Kidney capillary endothelial cell (primary cell): ENCODE measurements at places on chromosomes 4 and X.

DNA sequence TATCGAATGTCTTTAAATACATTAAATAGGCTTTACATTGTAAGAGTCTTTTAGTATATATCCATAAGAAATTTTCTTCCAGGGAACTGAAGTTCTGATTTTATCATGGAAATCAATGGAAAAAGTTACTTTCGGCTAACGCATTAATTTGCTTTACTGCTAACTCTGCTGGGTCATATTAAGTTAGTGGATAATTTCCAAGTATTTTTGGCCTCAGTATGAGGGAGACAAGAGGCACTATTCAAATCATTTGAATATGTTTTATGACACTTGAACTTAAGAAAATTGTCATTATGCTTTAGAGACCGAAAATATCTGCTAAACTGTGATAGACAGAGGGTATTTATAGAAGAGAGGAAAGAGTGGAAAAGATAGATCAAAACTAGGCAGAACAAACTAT is 237.5 kb downstream of the PCDH7 start:
- DNase-seq, result no peak

GRCh38 chr4:67396008-67396407 is 149.3 kb downstream of the CENPC start:
- DNase-seq, result no peak

GRCh38 chr4:156598138-156598681 is 373.4 kb downstream of the PDGFC start:
- DNase-seq, result peak; percentile 77

DNA sequence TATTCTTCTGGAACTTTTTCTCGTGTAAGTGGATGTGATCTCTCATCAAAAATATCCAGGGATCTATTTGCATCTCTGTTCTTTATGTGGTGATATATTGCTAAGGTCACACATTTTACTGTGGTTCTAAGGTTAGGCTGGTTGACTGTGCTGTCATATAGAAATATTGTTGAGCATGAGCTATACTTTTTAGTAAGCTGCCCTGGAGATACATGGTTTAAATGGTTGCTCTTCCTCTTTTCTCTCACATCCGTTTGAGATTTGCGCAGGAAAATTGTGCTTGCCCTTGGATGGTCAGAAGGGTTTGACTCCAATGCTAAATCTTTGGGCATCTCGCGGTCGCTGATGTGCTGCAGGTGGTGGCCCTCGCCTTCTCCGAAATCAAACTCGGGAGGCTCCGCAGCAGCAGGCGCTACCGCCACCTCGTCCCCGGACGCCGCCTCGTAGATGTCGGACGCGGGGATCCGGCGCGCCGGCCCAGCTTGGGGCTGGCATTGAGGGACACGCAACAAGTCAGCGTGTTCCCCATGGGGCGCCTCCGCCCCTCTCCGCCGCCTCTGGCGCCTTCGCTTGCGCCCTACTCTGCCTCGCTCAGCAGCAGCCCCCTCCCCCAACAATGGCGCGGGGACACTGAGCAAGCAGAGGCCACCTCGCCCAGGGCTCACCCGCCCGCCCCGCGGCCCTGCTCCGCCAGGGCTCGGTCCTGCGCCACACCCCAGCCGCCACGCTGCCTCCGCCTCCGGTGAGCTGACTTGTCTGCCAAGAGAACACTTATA is 154.5 kb downstream of the MSN start:
- no peak for DNase-seq

DNA sequence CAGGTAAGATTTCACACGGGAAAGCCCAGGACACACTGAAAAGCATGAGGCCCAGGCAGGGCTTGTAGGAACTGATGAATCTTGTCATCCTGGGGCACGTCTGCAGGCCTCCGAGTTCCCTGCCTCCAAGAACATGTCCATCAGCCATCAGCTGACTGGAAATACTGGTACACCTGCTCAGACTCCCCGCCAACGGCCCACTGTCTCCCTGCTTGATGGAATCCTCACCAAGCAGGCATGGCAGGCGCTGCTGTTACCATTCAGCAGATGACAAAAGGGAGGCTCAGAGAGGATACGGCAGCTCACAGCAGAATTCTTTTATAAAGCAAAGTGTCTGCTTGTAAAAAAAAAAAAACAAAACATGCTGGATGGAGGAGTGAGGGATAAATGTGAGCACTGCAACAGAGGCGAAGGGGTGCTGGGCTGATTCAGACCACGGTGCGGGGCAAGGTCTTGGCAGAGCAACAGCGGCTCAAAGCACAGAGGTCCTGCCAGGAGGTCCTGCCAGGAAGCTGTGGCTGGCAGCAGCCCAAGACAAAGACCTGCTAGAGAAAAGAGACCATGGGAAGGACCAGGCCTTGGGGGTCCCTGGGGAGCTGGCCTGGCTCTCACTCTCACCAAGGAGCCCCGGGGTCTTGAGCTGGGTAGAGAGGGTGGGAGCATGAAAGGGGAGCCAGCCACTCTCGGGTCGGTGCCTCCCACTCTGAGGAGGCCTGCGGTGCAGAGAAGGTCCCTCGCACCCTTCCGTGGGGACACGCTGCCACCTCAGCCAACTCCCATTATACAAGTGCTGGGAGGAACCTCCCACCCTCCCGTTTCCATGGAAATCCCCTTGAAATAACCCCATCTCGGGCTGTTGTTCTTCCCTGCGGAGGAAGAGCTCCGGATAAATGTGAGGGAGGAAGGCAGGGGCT is 25.6 kb downstream of the PPP2R2C start:
- no peak for DNase-seq

DNA sequence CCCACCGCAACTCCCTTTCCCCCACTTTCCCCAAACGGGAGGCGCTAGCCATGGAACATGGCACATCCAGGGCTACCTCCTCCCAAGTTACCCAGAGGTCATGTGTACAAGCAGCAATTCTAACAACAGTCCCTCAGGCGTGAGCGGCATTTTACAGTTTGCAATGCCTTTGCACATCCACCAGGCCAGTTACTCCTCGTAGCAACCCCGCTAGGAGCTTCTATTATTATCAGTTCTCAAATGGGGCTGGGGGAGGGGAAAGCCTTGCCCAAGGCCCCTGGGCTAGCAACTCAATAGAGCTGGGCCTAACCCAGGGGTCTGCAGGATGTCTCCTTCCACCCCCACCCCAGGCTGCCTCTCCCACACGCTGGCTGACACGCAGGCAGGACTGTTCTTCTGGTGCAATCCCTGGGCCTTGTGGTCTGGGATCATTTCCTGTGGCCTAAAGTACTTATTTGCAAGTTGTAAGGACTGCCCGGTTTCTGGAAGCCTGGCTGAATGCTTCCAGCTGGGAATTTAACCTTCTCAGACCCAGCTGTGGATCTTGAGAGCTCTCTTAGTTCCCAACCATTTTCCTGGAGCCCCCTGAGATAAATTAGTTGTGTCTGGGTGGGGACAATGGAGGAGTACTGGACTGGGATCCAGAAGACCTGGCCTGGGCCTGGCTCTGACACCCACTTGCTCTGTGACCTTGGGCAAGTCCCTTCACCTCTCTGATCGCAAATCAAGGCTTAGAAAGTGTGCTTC is 27.7 kb downstream of the PJA1 start:
- no peak for DNase-seq

DNA sequence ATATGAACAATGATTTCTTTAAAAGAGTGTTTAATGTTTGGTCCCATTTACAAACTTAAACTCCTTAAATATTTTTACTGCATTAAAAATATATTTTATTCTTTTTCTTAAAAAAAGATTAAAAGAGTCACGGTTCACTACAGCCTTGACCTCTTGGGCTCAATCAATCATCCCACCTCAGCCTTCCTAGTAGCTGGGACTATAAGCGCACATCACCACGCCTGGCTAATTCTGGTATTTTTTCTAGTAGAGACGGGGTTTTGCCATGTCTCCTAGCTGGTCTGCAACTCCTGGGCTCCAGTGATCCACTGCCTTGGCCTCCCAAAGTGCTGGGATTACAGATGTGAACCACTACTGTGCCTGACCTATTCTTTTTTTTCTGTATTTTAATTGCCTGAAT is 104.7 kb upstream of the TLR2 start:
- no peak for DNase-seq

- no peak for DNase-seq
Measured at GRCh38 chr4:183426507-183426906, 17.9 kb upstream of the CDKN2AIP start.

- DNase-seq, result peak; percentile 7
Measured at GRCh38 chrX:103253608-103254007, 1.3 kb downstream of the TCEAL8 start.

- no peak for DNase-seq
Measured at GRCh38 chrX:120751683-120752082, 121.8 kb upstream of the C1GALT1C1 start.

DNA sequence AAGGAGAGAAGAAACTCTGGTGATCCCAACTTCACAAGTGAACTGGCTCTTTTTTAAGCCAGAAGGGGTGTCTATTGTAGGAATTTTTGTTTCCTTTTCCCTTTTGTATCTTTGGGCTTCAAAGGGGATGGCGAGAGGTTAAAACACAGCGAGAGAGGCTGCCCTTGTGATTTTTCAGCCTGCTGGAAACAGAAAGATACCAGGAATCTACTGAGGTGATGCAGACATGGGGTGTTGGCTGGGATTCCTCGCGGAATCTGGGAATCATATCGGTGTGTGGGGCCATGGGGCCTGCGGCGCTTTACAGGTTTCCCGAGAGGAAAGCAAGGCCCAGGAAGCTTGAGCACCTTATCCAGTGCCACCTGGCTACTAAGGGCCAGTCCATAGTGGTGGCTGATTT is 99.4 kb upstream of the STX18 start:
- no peak for DNase-seq

GRCh38 chr4:107066621-107067020 is 30.5 kb upstream of the DKK2 start:
- no peak for DNase-seq

- DNase-seq, result no peak
Measured at GRCh38 chr4:117908306-117909207, 125.7 kb upstream of the NDST3 start.

DNA sequence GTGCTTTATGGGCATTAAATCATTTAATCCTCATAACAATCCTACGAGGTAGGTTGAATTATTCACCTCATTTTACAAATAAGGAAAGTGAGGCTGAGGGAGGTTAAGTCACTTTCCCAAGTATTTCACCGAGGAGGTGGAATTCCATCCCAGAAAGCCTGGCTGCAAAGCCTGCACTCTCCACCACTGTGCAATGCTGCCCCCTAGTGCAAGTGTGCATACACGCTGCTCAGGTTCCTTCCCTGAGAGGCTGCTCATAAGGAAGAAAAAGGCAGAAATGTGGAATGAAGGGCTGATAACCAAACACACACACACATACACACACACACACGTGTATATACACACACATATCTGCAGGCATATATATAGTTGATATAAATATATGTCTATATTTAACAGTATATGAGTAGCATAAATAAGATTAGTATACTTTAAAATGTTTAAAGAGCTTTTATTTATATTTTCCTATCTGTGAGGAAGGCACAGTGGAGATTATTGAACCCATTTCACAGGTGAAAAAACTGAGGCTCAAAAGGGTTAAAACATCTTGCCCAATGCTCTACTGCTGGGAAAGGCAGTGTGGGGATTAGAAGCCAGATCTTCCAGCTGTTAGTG is 714.5 kb upstream of the TENM3 start:
- DNase-seq, result peak; percentile 38

DNA sequence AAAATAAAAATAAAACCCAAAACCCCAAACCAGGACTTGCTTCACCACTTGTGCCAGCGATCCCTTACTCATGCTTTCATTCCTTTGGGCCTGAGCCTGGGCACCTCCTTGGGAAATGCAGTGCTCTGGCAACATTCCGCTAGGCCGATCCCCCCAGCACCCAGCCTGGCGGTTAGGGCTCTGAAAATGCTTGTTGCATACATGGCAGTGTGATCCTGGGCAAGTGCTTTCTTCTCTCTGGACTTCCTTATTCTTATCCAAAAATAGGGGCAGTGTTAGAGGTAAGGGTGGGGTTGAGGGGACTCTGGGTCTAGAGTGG is 4.6 kb downstream of the ZNF185 start:
- DNase-seq, result no peak

- DNase-seq, result no peak
Measured at GRCh38 chr4:184684491-184685189, 35.1 kb downstream of the PRIMPOL start.

DNA sequence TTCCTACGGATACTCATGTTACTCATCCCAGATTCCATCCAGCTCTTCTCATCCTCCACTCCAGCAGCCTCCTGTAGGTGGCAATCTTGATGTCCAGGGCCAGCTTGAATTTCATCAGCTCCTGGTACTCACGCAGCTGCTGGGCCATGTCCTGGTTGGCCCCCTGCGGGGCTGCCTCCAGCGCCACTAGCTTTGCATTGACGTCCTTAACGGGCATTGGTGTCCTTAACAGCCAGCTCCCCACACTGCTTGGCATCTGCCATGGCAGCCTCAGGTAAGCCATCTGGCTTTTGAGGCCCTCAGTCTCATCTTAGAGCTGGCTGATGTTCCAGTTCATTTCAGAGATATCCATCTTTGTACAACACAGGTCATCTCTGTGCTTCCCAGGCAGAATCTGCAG is 223.7 kb downstream of the FGF13 start:
- no peak for DNase-seq

DNA sequence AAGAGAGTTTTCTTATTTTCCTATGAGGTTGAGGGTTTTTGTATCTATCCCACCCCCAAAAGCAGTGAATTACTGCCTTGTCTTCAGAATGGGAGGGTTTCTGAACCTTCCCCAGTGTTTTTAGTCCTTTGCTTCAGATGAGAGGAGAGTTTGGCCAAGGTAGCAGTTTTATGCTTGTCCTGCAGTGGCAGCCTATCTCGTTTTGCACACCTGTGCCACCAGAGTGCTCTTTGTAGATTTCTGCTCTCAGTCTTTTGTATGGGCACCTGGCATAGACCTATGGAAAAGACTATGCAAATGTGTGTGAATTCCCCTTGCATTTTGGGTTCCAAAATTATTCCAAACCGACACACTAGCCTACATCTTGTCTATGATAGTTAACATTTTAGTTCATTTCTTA is 5.8 kb downstream of the TBC1D19 start:
- DNase-seq, result no peak

- DNase-seq, result peak; percentile 90
Measured at GRCh38 chr4:16858275-16858752, 40.1 kb downstream of the LDB2 start.

- DNase-seq, result no peak
Measured at GRCh38 chr4:35938936-35939335, 305.4 kb downstream of the ARAP2 start.

DNA sequence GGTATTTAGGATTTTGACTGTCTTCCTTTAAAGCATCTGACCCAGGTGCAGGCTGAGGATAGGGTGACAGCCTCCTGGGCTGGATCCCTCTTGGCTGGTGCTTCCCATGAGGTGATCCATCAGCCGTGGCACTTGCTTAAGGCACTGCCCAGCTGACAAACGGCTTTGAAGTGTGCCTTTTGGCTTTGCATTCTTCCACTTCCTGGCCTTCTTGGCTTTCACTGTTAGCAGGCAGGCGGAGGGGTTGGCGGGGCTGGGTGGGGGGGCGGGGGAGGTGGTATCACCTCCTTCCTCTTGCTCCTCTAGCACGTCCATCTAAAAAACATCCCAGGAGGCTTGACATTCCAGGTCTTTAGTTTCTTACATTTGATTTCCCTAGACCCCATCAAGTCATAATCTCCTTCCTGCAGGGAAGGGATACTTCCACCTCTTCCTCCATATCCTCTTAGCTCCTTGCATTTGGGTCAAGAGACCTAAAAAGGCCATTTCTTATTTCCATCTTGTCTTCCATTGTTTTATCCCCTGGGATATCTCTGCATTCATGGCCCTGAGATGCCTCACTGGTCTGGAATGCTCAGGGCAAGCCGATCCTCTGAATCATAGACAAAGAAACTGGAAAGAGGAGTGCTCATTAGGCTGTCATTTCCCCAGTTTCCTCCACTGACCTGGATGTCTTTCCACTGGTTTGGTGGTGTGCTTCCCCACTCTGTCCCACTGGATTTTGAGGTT is 11.3 kb upstream of the APLN start:
- DNase-seq, result peak; percentile 89

- no peak for DNase-seq
Measured at GRCh38 chr4:42478509-42478908, 81.2 kb downstream of the SHISA3 start.
